ENCODE measurements at places on chromosomes 6 and 20. TPM values are rescaled to one million over a fixed set of nuclear protein-coding genes. Genes with fewer than 3 reads are reported as not detected.

GRCh38 chr6:134948691-134949090 lies 1.2 kb downstream of the ALDH8A1 start:
- DNase-seq: no peak

GRCh38 chr20:10673176-10673841 lies 490 bp downstream of the JAG1 start:
- DNase-seq: peak; percentile 47

- peak; percentile 6 for DNase-seq
Observed at GRCh38 chr20:38034108-38034649, 633 bp downstream of the RPRD1B start.

GRCh38 chr6:157184202-157185015 lies 138.9 kb downstream of the TMEM242 start:
- peak; percentile 57 for DNase-seq

- DNase-seq: no peak
Observed at GRCh38 chr6:136793363-136793762, 1.1 kb upstream of the MAP3K5 start.

DNA sequence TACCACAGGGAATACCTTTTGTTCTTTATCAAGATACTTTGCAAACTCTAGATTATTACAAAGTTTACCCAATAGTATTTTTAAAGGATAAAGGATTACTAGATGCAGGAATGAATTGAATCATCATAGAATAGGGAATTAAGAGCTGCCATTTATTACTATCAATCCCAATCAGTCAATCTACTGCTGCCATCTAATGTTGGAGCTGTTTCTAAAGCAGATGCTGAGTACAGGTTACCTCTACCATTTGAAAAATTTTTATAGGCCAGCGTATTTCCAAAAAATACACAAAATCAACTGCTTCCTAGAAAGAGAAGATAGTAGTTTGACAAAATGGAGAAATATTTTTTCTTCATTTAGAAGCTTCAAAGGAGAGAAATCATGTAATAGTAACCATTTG lies 520.4 kb downstream of the ADGRB3 start:
- no peak for DNase-seq

- no peak for DNase-seq
Observed at GRCh38 chr20:52945268-52945667, 26.9 kb upstream of the TSHZ2 start.

GRCh38 chr20:37253087-37253486 lies 8.5 kb downstream of the GHRH start:
- DNase-seq: no peak

GRCh38 chr20:18414140-18414539 lies 52.7 kb downstream of the DZANK1 start:
- no peak for DNase-seq

SALL4 gene
- 2.3 TPM for total RNA-seq

DNA sequence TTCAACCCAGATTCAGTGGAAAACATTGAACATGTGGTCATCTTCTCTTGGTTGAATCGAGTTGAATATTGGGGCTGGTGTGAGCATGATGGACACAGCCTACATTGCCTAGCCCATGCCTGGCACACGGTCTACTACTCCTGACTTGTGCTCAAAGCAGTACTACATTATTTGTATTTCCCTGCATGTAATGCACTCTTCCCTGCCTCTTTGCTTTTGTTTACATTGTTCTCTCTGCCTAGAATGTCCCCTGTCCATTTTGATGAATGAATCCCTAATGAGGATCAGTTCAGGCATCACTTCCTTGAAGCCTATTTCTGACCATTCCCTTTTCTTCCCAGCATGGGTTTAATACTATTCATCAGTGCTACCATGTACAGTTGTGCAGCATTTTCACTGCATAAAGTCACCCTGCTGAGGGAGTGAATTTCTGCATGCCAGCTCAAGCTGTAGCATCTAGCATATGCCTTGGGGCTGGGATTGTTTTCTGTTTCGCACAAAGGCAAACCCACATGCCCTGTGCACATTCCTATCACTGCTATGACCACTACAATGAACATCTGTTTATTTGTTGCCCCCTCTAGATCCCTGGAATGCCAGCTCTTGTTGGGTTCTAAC lies 75.3 kb upstream of the CCN6 start:
- DNase-seq: peak; percentile 78

- no peak for DNase-seq
Observed at GRCh38 chr20:49698477-49698876, 15.2 kb downstream of the B4GALT5 start.

SLC12A5 gene
- 0.96 TPM for total RNA-seq
